Activated CD4-positive, CD25-positive, alpha-beta regulatory T cell treated with anti-CD3 and anti-CD28 coated beads, Interleukin-2, amount 50 U/mL, for 16 hours (primary cell): ENCODE measurements at places on chromosomes 11 and 22.

- DNase-seq: no peak
Observed at GRCh38 chr11:116454020-116454645, 318.7 kb downstream of the BUD13 start.

DNA sequence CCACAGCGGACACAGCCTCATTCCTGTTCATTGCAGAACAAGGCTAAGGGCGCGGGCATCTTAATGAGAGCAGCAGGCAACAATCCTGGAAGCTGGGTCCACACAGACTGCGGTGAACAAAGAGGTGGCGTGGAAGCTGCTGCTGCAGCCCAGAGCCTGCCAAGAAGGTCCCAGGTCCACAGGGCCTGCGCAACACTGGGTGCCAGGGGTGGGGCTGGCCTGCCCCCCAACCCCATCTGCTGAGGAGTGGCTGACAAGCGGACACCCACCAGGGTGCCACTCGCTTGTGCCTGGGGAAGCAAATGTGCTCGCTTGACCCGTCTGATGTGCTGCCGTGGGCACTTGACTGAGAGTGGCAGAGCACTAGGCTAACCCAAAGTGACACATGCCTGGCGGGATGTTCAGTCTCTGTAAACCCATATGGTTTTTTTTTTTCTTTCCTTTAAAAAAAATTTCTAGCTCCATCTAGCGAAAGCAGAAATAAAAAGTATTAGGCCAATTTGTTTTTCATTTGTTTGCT, 83.2 kb upstream of the PITPNB start:
- no peak for DNase-seq

DNA sequence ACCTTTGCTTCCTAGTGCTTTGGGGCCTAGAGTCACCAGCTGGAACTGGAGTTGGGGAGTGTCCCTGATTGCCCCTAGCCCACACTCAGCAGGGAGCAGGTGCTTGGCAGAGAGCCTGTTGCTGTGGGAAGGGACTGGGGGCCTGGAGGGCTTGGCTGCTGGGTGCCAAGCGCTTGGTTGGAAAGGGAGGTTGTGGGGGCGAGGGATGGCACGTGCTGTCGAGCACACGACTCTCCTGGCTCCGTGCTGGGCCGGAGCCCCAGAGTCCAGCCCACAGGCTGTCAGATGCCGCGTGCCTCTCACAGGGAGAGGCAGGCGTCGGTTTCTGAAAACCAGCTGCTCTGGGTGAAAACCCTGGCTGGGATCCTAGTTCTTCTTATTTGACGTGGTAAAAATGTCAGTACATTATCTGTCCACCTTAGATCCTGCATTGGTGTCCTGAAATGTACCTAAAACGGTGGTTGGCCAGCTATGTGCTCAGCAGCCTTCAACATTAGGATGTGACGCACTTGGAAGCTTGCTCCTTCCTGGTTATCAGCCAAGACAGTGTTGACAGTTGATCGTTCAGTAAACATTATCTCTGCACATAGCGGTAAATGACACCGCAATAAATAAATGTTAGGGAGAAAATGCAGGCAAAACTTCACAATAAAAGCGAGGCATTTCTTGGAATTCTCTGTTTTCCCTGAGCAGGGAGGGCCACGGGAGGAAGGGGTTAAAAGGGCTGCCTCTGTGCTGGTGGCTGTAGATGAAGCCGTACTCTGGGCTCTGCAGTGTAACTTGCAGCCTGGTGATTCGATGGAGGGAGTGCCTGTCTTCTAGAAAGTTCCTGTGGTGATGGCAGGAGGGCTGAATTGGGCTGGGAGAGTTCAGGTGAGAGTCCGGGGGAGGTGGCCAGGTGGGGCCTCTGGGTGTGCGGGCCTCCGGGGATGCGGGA, 29.2 kb downstream of the GRAMD4 start:
- no peak for DNase-seq

DNA sequence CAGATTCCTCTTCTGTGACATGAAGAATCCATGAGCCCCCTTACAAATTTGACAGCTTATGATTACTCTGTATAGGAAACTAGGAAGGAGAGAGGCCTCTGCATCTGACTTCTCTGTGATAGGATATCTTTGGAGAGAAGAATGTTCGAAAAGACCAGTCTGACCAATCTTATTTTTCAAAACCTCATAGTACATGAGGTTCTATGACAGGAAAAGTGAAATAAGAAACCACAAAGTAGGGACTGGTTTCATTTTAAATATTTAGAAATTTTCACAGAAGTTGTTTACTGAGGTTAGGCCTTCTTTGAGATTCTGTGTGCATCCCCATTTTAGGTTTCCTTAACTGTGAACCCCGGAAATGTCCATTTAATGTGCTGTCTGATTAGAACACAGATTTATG, 2.1 kb upstream of the OR4X1 start:
- no peak for DNase-seq

DNA sequence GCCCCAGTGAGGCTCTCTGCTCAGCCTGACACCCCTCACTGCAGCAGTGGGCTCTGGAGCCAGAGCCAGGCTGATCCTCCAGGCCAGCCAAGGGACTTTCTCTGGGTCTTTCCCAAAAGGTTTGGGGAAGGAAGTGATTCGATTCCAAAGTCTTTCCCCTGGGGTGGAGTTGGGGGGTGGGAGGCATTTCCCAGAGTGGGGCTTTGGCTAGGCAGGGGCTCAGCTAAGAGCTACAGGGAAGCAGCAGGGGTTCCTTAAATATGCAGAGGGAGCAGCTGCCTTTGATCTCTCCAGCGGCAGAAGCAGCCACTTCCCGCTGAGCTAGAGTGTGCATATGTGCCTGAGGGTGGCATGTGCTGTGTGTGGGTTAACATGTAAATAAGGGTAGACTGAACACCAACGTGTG, 192.9 kb downstream of the INSC start:
- no peak for DNase-seq
